ENCODE measurements at places on chromosomes 7 and 10.

- peak; percentile 46 for DNase-seq
Observed at GRCh38 chr7:5620459-5620881, 161.0 kb downstream of the RNF216 start.

- DNase-seq = no peak
Observed at GRCh38 chr10:111117528-111118277, 40.9 kb downstream of the ADRA2A start.

- DNase-seq = peak; percentile 48
Observed at GRCh38 chr10:70283445-70284399, at the start of gene NPFFR1. NPFFR1 (minus strand) TSS chr10:70284004; CDS start chr10:70283676, 328 bp downstream.

- DNase-seq = no peak
Observed at GRCh38 chr10:1531883-1532597, 205.3 kb downstream of the ADARB2 start.

DNA sequence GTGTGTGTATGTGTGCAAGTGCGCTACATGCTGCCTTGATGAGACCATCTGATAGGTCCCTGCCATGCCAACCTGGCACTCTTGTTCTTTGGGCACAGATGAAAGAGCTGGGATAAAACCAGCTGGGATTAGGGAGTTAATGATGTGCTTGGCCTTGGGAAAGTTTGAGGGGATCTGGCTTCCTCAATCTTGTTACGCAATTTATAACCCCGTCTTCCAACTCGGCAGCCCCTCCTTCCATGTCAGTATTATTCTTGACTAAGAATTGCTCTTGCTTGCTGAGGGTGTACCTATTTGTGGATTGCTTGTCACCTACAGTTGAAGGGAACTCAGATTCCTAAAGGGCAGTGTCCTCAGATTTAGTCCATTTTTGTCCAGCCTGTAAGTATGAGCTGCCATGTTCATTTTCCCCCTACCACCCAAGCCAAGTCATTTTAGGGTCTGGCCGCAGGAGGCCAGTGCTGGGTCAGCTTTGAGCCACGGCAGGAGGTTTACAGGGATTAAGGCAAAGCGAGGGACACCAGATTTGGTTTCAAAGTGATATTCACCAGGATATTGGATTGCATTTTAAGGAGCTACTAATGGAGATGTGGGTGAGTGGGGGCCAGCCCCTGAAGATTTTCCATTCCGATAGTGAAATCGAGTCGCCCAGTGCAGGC is 34.1 kb upstream of the KCNMA1 start:
- DNase-seq = no peak

DNA sequence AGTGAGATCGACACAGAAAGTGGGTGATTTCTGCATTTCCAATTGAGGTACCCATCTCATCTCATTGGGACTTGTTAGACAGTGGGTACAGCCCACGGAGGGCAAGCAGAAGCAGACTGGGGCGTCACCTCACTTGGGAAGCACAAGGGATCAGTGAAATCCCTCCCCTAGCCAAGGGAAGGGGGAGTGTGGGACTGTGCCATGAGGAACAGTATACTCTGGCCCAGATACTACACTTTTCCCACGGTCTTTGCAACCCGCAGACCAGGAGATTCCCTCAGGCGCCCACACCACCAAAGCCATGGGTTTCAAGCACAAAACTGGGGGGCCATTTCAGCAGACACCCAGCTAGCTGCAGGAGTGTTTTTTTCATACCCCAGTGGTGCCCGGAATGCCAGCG is 99.8 kb downstream of the ODAD2 start:
- no peak for DNase-seq

GRCh38 chr7:128687131-128687530 is 15.0 kb downstream of the GARIN1A start:
- DNase-seq = no peak
